GM12865 (cell line): ENCODE measurements at places on chromosomes 4 and X.

GRCh38 chr4:53601251-53601764, 10.0 kb upstream of the LNX1 start:
- DNase-seq: peak; percentile 70

GRCh38 chrX:45267007-45267406, 66.3 kb upstream of the DIPK2B start:
- DNase-seq: no peak

DNA sequence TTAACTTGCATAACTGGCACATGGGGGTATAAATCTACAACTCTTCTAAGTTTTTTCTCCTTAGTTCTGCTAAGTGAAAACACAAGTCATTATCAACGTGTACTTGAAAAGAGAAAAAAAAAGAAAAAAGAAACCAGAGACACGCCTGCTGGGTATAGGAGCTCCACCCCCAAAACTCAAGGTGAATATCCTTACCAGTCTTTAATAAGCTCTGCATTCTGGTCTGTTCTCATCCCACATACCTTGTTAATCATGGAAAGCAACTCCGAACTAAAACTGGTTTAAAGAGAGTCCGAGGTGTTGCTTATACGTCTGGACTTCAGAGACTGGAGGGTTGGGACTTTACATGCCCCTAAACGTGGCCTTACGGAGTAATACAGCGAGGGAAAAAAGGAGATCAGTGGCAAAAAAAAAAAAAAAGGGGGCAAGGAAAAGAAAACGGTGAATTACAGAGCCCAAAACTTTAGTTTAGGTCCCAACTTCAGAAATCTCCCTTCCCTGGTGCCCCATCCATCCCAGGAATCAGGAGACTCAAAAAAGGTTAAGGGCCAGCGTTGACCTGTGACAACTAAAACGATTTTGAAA, 1.0 kb downstream of the PGRMC2 start:
- peak; percentile 60 for DNase-seq

- DNase-seq: peak; percentile 17
Observed at GRCh38 chrX:136209016-136209738, 42.0 kb downstream of the MAP7D3 start.

DNA sequence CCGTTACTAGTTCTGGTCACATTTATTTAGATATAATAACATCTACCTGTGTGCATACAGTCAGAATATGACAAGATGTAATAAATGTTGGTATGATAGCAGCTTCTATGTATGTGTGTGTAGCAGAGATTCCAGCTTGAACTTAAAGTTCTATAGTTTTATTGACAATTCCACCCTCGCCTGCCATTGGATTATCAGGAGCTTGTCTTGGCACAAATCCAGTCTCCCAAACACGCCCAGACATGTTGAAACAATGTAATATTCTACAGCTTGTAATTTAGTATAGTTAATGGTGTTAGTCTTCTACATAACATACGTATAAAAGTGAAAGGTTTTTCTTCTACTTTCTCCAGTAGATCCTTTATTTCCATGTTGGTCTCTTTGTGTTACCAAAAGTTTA, 44.4 kb downstream of the BBS12 start:
- DNase-seq: no peak

DNA sequence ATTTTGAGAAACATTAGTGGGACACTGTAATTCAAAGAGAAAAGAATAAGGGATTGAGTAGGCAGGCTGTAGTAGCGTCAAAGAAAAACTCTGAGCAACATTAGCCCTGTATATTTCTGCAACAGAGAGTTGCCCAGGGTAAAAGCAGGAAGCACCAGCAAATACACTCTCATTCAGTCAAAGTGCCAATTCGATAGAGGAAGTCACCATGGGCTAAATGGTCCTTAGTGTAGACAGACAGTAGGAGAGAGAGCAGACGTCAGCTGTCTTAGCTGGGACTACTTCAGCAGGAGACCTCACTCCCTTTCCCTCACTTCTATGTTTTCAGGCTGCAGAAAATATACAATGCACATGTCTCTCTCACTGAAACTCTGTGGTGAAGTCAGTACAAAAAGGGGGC, 2073.8 kb upstream of the TENM3 start:
- DNase-seq: no peak

DNA sequence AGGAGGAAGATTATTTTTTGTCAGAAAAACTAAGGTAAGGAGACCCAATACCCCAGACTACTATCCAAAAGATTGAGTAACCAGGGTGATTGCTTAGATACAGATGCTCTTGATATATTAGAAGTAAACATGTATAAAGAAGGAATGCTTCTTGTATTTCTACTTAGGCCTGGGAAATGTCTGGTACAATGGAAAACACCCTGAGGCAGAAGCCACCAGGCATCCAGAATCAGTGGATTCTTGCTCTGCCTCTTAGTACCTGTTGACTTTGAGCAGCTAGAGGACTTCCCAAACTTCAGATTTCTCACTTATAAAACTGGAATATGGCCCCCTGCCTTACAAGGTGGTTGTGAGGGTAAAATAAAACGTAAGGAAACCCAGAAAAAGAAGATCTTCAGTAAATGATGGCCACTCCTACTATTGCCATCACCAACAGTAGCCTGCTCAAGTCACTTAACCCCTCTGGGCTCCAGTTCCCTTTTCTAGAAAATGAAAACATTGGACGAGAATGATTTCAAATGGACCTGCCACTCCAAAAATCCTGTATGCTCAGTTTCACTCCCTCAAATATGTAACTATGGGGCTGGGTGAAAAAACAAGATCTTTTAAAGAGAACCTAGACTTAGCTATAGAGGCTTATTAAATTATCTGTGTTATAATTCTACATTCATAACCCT, 56.6 kb downstream of the AMELX start:
- DNase-seq: no peak

DNA sequence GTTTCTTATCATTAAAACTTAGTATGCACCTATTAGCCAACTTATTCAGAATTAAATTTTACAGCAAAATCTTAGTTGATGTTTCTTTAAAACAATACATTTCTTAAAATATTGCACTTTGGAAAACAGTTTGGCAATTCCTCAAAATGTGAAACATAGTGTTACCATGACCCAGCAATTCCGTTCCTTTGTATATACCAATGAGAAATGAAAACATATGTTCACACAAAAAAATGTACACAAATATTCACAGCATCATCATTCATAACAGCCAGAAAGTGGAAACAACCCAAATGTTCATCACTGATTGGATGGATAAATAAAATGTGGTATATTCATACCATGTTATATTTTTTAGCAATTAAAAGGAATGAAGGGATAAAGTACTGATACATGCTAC, 50.2 kb downstream of the WDR44 start:
- DNase-seq: no peak

GRCh38 chr4:112038861-112039260, 106.4 kb upstream of the FAM241A start:
- no peak for DNase-seq

GRCh38 chrX:102712981-102713625, 855 bp downstream of the GPRASP2 start:
- no peak for DNase-seq

GRCh38 chr4:13496605-13497004, 12.5 kb upstream of the RAB28 start:
- DNase-seq: no peak

DNA sequence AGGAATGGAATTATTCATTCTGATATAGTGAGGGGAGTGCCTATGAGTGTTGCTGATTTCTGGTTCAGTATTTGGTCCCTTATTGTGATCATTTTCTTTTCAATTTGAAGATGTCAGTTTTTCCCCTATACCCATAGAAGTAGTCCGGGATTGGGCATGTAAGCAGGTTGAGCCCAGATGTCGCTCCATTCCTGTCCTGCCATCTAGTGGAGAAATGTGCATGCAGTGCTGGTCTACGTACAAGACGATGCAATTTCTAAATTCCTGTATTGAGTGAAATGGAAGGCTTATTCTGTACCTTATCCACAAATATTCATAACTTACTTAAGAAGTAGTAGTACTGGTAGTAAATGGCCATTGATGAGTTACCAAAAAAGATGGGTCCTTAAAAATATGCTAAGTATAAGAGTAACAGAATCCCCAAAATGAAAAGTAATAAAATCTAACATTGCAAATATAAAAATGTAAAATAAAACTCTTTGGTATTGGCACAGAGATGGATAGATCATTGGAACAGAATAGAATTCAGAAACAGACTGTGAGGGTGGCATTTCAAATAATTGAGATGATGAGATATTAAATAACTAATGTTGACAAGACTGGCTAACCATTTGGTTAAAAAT, 60.9 kb downstream of the UGT8 start:
- peak; percentile 86 for DNase-seq
